NCI-H226 (cell line): ENCODE measurements at places on chromosomes 7 and 10.

DNA sequence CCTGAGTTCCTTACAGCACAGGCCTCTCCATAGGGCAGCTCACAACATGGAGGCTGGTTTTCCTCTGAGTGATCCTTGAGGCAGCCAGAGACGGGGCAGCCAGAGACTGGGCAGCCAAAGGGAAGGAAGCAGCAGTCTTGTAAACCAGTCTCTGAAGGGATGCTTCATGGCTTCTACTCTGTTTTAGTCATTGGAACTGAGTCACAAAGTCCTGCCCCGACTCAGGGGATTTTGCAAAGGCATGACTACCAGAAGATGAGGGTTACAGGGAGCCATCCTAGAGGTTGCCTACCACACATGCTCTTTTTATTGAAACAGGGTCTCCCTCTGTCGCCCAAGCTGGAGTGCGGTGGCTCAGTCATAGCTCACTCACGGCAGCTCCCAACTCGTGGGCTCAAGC lies 44.4 kb upstream of the COMMD3 start:
- DNase-seq = no peak

GRCh38 chr7:55463686-55464262 lies 98.6 kb downstream of the LANCL2 start:
- no peak for DNase-seq

DNA sequence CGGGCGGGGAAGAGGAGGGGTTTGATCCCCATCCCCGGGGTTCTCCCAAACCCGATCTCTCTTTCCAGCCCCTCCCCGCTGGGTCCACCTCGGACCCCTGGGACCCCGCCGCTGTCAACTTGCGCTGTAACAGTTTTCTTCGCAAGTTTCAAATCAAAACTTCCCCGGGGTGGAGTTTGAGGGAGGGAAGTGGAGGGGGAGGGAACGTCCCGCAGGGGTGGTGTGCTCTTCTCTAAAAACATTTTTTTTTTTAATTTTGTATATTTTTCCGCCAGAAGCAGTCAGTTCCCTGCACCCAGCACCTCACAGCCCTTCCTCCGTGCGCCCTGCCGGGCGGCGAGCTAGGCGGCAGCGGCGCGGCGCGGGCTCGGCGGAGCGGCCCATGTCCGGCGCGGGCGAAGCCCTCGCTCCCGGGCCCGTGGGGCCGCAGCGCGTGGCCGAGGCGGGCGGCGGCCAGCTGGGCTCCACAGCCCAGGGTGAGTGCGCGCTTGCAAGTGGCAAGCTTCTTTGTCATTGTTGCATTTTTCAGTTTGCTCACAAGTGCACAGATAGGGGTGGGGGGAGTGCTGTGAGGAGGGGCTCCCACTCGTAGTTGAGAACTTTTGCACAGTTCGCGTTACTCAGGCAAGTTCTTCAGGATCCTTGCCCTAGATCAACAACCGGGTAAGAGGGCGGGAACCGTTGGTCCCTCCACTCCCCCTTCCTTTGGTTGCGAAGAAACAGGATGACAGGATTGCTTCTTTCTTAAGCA lies 933 bp downstream of the MDFIC start:
- peak; percentile 17 for DNase-seq

DNA sequence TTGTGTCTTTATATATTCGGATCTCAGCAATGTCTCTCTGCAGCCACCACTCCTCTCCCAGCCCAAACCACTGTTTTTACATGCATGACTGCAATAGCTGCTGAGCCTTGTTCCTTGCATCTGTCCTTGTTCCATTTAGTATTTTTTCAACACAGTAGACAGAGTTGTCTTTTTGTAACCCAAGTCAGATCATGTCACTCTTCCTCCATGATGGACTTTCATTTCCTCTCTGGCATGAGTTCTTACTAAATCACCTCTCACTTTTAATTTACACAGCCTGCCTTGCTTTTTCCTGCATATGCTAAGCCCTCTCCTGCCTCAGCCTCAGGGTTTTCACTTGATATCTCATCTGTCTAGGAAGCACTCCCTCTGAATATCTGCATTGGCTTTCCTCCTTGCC lies 353.2 kb downstream of the HGF start:
- no peak for DNase-seq

DNA sequence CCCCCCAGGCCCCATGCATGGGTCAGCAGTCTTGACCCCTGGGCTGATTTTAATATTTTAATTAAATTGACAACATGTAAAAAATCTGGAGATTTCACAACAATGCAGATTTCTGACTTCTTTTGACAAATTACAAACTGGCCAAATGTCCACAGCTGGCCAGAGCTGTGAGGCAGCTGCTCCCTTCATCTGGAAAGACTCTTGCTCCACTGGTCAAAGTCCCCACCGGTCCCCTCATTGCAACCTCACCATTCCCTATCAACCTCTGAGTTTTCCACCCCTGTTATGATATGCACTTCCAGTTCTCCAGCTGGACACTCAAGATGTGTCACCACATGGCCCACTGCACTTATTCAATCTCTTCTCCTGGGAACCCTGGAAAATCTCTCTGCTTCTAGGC lies 266.2 kb downstream of the KCNMA1 start:
- no peak for DNase-seq

GRCh38 chr7:129295015-129295423 lies 70.2 kb downstream of the AHCYL2 start:
- DNase-seq = no peak

GRCh38 chr7:44078521-44078920 lies 3.8 kb downstream of the POLM start:
- no peak for DNase-seq

GRCh38 chr10:96339956-96340904 lies 18.6 kb downstream of the OPALIN start:
- peak; percentile 40 for DNase-seq

- DNase-seq = no peak
These were observed 7.5 kb upstream of the GPER1 start for GRCh38 chr7:1080252-1080920.

DNA sequence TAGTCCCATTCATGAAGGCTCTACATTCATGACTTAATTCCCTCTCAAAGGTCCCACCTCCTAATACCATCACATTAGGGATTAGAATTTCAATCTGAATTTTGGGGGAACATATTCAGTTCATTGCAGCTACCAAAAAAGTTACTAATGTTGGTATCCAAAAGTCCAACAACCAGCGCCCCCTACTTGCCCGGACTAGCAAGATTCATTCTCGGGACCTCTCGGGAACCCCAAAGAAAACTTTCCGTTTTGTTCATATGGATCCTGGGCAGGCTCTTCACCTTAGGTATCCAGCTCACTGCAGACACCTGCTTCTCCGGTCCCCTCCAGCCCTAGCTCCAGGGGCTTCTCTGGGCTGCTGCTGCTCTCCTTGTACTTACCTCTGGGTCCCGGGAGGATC lies 8.9 kb upstream of the GRK5 start:
- no peak for DNase-seq

DNA sequence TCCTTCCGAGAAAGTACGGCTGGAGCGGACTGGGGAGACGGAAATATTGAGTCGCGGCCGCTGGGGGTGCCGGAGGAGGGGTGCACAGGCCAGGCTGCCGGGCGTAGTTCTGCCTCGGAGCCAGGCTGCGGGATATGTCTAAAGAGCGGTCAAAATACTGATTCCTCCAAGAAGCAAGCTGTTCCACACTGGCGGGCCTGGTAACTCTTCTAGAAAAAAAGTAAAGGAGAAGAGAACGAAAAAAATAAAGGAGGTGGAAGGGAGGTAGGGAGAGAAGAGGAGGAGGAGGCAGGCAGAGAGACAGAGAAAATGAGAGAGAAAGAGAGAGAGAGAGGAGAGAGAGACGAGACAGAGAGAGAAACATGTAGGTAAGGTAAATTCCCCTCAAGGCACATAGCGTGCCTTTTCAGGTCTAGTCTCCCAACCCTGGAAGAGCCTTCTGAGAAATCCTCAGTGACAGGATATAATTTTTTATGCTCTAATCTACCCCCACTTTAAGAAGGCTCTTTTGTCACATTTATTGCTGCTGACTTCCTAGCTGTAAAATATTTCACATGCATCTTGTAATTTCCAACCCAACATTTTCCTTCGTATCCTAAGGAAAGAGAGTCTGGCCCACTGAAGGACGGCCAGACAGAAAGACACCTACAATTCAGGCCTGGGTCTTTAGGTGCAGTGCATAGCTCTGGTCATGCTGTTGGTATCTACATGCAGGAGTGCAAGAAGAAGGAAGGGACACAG lies 5.7 kb downstream of the DLX5 start:
- no peak for DNase-seq

DNA sequence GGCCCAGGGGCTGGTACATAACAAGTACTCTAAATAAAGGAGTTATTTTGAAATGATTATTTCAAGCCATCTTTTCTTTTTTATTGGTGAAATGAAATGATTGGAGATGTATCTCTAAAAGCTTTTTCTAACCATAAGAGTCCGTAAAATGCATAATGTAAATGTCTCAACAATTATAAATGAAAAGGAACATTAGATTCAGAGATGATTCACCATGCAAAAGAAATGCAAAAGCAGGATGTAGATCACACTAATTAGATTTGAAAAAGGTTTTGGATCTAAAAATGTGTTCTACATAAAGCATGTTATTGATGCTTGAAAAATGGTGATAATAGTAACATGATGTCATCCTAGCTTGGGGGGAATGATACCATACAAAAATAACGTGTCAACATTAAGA lies 15.6 kb downstream of the SLC26A4 start:
- DNase-seq = no peak

GRCh38 chr7:111232249-111233084 lies 141.5 kb downstream of the LRRN3 start:
- DNase-seq = peak; percentile 68

- peak; percentile 31 for DNase-seq
These were observed 68.4 kb downstream of the HACD1 start for GRCh38 chr10:17548770-17549169.

GRCh38 chr7:104862719-104863118 lies 151.3 kb upstream of the KMT2E start:
- peak; percentile 5 for DNase-seq

DNA sequence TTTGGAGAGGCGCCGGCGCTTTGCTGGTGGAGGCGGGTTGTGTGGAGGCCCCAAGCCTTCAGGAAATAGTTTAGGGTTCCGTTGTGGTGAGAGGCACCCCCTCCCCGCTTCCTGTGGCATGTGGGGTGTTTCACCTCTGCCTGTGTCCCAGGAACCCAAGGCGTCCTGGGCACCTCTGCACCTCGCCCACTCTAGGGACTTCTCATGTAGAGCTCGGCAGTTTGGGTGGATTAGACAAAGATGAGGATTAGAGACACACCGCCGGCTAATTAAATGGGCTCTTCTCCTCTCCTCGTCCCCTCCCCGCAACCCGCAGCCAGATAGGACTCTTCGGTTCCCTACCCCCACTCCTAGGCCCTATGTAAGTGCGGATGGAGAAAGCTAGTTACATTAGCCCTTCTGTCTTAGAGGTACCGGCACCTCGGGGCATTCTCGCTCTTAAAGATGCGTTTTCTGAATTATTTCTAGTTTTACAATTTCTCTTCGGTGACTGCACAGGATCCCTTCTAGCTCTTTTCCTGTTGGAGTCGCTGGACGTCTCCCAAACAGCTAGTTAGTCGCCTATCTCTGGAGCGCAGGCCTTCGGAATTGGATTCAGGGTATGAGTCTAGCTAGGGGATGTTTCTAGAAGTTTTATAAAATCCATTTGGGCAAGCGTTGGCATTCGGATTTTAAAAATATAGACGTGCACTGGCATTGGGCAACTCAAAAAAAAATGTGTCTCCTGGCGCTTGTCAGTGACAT lies 7.8 kb downstream of the PTF1A start:
- DNase-seq = no peak

GRCh38 chr7:116162254-116162653 lies 48.1 kb upstream of the TES start:
- DNase-seq = no peak

- no peak for DNase-seq
These were observed 26.4 kb upstream of the KCNMA1 start for GRCh38 chr10:77664008-77664407.

DNA sequence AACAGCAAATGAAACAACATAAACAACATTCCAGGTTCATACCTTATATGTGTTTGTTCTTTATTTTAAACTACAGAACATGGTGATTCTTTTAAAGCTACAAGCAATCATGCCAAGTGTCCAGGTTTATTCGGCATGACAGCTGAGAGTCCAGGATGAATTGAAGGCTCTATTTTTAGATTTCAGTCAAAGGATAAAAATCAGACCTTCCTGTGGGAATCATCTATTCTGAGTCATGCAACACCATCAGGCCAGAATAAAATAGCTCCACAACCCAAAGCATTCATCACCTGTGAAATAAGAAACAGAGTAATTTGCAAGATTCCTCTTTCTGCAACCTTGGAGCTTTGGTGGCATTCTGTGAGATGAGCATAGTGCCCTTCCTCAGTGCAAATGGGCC lies 292.4 kb upstream of the MYO3A start:
- DNase-seq = no peak

GRCh38 chr7:121078701-121079227 lies 90.3 kb downstream of the CPED1 start:
- no peak for DNase-seq

DNA sequence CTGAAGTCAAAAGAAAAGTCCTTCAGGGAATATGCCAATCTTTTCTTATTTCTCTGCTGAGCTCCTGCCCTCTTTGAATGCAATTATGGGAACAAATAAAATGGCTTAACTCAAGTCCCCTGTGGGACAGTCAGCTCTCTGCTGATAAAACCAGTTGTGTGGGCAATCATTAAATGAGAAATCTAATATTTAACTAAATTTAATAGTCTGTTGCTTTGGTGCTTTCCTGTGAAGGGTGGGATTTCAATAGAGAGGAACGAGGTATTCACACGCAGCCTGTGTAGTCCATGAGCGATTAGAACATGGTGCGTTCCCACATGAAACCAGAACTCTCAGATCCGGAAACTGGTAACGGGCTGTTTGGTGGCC lies 138.4 kb downstream of the PAXIP1 start:
- no peak for DNase-seq

DNA sequence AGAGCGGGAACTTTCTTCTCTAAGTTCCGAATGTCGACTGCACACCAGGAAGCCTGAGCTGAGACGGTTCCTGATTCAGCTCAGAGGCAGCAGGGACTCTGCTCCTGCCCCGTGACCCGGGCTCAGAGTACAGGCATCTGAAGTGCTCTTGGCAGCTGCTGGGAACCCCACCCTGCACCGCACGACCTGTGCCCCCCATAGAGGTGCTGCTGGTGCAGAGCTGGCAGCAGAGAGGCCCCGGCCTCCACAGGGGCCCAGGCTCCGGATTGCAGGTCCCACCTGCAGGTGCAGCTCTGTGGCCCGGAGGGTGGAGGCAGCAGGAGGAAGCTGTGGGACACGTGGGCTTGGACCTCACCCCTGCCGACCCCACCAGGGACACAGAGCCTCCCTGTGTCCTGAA lies 39.5 kb upstream of the ADGRA1 start:
- no peak for DNase-seq

DNA sequence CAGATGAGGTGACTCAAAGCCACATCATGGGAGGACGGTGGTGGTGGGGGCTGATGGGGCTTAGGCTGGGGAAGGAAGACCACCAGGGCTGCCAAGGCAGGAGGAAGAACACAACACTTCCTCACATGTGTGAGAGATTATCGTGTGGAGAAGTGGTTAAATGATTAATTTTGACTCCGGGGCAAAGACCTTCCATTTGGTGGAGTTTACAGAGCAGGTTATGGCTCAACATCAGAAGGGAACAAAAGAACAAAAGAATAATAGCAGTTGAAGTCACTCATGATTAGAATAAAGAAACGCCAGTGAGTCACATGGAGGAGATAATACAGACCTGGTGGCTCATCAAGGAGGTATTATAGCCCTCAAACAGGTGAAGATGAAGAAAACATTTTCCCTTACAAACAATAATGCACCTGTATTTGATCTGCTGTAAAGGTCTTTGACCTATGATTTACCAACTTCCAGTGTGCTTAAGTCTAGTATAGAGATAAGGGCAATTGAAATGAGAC lies 170.1 kb downstream of the PKD1L1 start:
- DNase-seq = no peak
